ENCODE measurements at places on chromosomes 3 and 15.

DNA sequence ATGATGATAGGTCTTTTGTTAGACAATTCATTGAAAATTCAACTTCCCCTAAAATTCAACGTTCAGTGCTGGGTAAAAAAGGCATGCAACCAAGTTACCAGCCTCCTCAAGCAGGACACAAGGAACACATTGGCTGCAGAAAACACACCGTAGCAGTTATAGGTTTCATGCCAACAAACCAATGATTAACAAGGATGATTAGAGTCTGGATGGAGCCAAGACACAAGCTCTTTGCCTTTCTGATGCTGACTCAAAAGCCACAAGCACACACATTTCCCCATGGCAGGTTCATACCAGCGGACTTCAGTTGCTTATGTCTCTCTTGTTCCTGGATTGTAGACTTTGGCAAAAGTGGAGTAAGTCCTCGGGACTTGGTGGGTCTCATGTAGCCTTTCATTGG is 105.8 kb downstream of the DHX30 start:
- DNase-seq, result no peak

DNA sequence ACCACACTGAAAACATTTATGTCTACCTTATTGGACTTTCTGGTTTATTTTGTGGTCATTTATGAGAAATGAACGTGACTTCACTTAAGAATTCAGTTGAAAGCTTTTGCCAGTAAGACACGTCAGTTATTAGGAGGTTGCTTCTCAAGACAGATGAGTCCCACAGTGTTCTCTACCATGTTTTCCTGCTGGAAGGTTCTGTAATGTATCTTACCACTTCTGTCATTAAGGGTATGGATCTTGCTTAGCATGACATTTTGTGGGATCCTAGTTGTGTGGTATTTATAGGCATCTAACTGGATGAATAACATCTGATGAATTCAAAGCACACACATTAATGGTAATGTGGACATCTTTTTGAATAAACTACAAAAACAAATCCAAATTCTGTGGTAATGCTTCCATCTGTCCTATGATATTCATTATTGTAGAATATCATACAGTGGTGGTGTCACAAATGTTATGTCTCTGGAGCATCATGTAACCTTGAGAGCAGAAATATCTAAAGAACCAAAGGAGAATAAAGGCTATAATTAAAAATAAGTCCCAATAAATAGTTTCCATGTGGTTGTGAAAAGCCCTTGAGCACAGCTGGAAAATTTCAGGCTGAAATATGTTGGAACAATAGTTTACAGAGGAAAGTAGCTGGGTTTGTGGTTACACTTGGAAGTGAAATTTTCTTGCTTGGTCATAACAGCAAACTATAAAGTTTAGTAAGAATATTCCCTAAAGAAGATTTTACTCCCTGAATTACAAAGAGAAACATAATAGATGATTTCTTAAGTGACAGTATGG is 61.5 kb downstream of the C3orf38 start:
- DNase-seq, result no peak

DNA sequence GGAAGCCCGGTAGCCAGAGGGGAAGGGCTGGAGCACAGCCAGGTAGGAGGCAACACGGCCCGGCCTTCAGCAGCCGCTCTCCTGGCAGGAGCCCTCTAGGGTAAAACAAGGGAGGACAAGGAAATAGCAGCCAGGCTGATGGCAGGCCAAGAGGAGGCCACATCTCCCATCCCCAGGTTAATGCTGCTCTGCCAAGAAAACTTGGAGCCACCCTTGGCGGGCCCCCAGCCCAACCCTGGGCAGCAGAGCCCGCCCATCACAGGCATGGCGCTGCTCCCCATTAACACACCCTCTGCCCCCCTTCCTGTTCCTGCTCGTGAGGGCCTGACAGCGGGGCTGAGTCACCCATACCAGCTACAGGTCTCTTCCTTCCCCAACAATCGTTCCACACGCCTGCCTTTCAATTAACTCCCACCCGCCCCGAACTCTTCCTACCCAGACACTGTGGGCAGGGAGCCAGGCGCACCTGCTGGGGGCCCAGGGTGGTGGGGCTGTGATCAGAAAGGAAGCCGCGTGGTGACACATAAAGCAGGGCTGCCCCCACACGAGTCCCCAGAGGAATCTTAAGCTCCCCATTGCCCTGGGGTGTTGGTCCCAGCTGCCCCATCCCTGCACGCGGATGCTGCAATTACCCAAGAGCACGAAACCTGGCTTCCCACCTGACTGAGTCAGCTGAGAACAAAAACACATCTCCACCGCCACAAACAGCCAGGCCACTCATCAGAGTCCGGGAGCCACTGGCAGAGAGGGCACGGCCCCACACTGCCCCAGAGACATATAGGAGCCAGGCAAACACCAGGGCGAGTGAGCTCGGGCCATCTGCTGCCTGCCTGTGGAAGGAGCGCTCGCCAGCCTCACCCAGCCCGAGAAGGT is at the start of gene C15orf62:
Gene C15orf62 (plus strand): TSS at position 707 of the 873 bp plus-strand sequence. CDS start 516 bp downstream, outside the sequence.
- DNase-seq, result no peak

DNA sequence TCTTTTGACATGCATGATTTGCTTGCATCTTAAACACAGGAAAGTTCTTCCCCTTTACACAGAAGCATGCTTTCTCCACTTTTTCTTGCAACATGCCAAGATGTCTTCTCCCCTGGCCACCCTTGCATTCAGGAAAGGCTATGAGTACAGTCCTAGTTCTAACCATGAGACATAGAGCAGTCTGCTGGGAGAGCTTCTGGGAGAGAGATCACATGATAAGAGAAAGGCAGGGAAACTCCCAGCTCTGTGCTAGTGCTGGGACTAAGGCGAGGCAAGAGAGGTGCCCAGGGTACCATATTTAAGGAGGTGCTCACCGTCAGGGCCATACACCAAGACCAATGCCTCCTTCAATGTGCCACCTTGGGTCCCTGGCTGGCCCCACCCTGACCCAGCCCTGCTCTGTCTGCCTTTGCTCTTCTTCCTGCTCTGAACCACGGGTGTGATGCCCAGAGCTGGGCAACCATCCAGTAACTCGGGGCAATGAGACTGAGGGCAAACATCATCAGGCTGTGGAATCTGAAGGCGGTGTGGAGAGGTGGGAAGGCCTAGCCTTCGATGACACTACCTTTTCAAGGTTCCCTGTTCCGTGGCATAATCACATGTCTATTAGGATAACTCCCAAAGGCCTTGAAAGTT is 77.4 kb upstream of the PRR20G start:
- DNase-seq, result no peak

GRCh38 chr3:25856902-25857518 is 67.1 kb downstream of the OXSM start:
- DNase-seq, result no peak

DNA sequence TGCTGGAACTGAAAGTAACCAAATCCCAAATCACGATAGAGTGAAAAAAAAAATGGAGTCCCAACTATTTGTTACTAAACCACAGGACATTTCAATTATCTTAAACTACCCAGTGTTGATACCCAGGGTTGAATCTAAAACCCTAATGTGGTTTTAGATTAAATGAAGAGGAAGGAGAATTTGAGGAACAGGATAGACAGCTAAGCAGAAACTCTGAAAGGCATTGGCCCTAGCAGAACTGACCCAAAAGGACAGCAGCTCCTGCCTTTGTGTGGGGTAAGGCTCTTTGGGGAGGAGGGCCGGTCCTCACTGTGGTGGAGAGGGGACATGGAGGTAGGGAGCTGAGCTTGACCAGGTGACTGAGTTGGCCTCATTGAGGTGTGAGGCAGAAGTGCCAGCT is 30.7 kb upstream of the SNRK start:
- DNase-seq, result no peak

DNA sequence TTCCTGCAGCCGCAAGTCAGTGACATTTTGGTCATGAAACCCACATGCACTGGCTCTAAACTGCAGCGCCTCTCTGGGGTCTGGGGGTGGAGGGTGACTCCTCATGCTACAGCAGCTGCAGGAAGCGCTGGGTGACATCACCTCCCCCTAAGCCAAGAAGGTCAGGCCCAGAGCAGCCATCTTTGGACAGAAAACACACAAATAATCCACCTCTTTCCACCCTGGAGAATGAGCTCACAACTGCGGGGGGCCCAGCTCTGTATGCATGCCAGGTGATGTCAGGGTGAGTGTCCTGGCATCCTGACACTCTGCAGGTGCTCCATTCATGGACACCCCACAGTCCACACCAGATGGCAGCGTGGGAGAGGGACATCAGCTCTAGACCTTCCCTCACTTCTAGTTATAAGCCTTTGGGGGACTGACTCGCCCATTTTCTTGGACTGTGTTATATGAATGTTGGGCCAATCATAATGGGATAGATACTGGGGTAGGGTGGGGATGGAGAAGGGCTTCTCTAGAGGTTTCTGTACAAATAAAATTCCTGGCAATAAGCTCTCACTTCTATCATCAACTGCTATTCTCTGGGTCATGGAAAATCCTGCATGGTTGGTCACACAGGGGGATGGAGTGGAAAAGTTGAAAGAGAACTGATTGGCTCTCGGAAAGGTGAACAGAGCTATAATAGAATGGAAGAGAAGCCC is 70.7 kb upstream of the THBS1 start:
- DNase-seq, result no peak

DNA sequence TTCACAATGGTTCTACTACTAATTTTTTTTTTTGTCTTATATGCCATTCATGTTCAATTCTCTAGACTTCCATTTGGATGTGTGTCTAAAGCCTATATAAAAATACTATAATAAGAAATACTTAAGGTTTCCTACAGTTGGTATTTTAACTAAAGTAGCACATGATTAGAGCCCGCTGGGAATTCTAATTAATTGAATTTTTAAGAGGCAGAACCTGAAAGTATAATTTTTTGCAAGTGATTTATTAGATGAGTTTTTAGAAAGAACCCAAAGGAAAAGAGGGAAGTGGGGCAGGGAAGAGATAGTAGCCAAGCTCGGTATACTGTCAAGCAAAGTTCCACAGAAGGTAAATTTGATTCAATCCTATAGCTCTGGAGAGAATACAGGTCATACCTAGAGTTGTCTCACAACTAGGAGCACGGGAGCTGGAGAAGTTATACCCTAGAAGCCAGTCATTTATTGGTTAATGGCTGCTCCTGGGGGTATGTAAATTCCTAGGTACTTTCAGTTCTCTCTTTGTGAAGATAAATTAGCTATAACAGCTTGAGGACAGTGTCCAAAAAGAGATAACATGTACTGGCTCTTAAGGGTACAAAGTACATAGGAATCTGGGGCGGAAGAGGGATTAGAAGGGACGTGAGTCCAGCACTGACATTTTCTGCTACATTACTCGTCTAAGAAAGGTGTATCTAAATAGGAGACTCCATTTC is 225.6 kb downstream of the CNTN6 start:
- no peak for DNase-seq

DNA sequence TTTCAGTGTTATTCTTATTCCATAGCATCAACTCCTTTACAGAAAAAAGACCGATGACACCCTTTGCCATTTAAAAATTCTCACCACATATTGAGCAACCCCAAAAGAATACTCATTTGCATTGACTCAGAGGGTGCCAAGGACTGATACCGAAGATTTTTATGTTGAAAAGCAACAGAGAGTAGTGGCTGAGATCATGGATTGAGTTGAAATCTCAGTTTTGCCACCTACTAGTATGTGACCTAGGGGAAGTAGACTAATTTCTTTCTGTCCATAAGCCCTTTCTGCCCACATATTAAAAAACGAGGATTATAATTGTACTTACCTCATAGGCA is 313.9 kb upstream of the SATB1 start:
- no peak for DNase-seq

DNA sequence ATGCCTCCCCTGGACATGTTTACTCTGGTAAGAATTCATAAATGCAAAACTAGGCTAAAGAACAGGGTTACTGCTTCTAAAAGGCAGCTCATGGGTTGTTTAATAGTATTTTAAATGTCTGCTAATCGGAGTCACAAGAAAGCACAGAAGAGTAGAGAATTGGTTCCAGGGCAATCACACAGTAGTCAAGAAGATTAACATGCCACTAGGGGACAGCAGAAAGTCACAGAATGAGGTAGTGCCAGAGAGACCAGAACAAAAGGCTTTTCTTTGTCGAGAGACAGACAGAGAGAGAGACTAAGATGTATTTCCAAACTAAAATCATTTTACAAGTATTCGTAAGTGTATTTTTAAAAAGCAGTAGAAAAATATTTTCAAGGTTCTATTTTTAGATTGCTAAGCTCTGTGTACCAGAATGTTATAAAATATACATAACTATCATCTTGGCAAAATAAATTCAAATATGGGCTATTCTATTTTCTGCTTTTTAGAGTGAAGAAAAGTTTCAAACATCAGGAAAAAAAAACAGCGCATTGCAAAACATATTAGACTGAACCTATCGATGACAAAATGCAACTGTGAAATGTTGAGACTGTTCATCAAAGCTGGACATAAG is 78.3 kb upstream of the CDIN1 start:
- no peak for DNase-seq

DNA sequence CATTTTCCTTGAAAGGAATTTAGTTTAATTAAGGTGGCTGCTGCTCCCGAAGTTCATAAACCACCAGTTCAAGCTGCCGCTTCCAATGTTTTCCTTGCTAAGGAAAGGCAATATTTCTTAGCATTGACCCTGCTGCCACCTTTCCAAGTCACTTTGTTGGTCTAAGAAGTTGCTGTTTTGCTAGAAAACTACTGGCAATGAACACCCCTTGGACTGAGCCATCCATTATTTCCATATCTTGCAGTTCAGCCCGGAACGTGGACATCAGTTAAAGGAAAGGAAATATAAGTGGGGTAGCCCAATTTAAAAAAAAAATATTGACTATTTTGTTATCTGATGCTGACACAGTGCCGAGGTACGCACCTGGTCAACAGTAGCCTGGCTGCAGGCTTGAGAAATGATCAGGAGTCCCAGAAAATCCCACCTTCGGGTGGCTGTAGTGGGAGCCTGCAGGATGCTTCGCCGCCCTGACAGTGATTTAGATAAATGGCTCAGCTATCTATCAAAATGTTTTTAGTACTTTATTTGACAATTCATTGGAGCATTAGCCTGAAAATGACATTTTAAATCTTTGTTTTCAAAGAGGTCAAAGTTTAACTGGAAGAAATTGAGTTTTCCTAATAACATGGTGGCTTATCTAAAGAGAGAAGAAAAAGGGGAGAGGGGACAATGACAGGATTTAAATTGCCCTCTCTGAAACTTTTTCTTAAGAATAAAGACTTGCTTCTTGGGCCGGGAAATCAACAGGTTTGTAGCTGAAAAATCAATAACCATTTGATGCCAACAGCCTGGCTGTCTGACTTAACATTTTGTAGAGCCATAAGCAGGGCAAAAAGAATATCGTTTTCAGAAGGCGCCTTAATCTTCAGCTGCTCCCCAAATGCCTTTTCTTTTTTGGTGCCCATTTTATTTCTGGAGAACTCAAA is 1.6 kb downstream of the RARB start:
- no peak for DNase-seq

Data from ovary (tissue), 10 donors.